ENCODE measurements at places on chromosomes 1 and 21. TPM values are rescaled to one million over a fixed set of nuclear protein-coding genes. Genes with fewer than 3 reads are reported as not detected.

DNA sequence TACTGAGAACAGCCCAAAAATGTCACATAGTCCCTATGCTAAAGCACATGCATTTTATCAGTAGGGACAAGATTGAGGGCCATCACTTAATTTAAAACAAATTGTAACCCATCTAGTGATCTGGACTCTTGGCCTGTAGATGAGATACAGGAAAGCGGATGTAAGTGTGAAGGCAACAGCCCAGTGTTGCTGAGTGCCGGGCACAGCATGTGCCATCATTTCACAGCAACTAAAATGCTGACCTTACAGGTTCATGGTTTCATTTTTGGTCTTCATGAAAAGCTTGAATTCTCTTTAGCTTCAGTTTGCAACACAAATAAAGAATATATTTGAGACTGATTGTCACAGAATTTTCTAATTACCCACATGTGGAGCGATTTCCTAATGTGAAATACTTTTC is 5.8 kb downstream of the COG2 start:
- DNase-seq = no peak

GRCh38 chr1:41626146-41626545 is 141.7 kb upstream of the EDN2 start:
- no peak for DNase-seq

- no peak for DNase-seq
These were observed 355.7 kb downstream of the LTN1 start for GRCh38 chr21:28636752-28637691.

DNA sequence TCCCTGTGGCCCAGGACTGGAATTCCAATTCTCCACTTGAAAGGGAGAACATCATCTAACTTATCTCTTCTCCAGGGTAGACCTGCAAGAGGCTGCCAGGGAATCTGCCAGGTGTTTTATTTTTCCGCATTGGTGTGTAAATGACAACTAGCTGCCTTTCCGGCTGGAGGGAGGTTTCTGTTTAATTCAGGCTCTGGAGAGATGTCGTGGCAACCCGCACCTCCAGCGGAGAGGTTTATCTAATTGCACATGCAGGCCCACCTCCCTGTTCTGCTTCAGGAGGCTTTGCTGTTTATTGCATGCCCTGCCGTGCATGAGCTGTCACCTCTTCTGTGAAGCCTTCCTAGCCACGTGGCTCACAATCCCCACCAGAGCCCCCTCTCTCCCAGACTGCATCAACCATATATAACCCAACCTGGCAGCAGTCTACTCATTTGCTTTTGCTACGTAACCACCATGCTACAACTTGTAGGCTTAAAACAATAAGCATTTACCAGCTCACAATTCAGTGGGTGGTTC is 151.6 kb downstream of the C1orf94 start:
- DNase-seq = no peak

GRCh38 chr1:71046891-71047634 is 553 bp downstream of the PTGER3 start:
- peak; percentile 69 for DNase-seq

GRCh38 chr1:36482724-36483388 is at the start of gene CSF3R:
CSF3R (minus strand) TSS chr1:36482913; CDS start chr1:36479496, 3,417 bp downstream.
- peak; percentile 81 for DNase-seq

- no peak for DNase-seq
These were observed 293.1 kb upstream of the LYPLAL1 start for GRCh38 chr1:218880484-218881060.

- peak; percentile 97 for DNase-seq
These were observed 4.8 kb downstream of the FAAP20 start for GRCh38 chr1:2189459-2190425.

GRCh38 chr1:53274026-53274425 is 35.7 kb upstream of the MAGOH start:
- DNase-seq = no peak

DNA sequence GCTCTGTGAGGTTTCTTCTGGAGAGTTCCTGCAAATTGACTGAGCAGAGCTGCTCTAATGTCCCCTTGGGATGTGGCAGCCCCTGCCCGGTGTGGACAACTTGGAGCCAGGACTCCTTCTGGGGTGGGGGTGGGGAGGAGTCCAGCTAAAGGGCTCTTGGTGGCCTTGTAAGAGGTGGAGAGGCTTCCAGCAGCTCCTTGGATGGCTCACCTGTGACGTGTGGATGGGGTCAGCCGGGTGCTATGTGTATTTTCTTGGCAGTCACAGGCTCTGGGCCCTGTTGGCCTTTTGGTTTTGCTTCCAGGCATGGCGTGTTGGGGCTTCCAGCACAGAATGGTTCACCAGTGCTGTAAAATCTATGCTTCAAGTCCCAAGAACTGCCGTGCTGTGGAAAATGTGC is 38.2 kb downstream of the TRAPPC10 start:
- DNase-seq = no peak

- no peak for DNase-seq
These were observed 25.6 kb downstream of the SGIP1 start for GRCh38 chr1:66559517-66559916.

- no peak for DNase-seq
These were observed 13.9 kb upstream of the ALPL start for GRCh38 chr1:21495225-21495820.

GRCh38 chr1:28860332-28861073 is 48.5 kb downstream of the OPRD1 start:
- no peak for DNase-seq

DNA sequence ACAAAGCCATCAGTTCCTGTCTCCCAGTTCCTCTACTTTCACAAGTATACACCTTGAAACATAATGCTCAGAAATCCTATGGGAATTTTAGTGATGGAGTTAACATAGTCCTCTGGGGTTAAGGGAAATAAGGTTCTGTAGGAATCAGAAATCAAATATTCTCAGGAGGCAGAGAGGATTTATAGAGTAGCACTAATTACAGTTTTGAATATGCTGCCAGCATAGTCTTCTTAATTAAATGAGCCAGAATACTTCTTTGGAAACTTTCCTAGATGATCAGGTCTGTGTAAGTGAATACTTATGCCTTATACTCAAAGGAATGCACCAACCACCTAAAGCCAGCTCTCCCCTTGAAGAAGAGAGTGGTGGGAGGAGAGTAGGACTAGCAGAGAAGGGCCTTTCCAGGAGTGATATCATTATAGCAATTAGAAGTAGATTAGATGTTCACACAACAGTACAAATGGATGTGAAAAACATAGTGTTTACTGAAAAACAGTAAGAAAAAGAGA is 31.4 kb upstream of the DIRAS3 start:
- no peak for DNase-seq

DNA sequence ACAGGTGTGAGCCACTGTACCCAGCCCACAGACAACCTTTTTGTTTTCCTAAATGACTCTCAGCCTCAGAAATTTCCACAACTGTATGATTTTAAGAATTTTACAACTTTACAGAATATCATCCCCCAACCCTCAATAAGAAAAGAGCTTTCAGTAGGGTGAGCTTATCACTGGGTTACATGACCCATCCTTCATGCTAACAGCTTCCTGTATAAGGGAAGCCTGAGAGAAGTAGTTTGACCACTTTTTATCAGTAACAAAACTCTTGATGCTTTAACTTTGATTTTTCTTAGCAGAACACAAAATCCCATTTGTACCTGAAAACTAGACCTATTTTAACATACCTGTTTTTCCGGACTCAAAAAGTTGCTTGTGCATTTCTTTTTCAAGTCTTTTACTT is 9.7 kb upstream of the MYBPHL start:
- no peak for DNase-seq

GRCh38 chr1:55690366-55690765 is 475.2 kb upstream of the USP24 start:
- no peak for DNase-seq

- DNase-seq = peak; percentile 74
These were observed 7.8 kb downstream of the NUAK2 start for GRCh38 chr1:205313563-205314308.

DNA sequence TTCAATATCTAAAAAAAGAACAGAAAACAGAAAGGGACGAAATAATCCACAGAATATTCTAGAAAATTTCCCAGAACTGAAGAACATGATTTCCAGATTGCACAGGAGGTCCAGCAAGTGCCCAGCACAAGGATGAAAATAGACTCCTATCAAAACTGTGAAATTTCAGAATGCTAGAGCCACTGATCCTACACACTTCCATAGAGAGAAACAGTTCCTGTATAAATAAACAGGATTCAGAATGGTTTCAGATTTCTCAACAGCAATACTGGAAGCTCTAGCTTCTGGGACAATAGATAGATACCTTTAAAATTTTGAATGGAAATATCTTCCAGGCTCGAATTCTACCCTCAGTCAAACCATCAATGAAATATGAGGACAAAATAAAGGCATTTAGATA is 4.6 kb downstream of the TARBP1 start:
- DNase-seq = no peak

DNA sequence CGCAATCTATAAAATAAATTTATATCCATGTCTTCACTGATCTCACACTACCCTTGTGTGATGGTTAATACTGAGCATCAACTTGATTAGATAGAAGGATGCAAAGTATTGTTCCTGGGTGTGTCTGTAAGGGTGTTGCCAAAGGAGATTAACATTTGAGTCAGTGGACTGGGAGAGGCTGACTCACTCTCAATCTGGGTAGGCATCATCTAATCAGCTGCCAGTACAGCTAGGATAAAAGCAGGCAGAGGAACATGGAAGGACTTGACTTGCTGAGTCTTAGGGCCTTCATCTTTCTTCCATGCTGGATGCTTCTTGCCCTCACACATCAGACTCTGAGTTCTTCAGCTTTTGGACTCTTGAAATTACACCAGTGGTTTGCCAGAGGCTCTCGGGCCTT is 615.4 kb downstream of the AGBL4 start:
- DNase-seq = no peak

The VPS26C gene
- 57.6 TPM for total RNA-seq

The KRTAP11-1 gene
- total RNA-seq = not detected

The PLA2G2F gene
- total RNA-seq = not detected

The ABCD3 gene
- total RNA-seq = 50.9 TPM

The TCHHL1 gene
- not detected for total RNA-seq

The GNAT2 gene
- total RNA-seq = not detected

The LCE1B gene
- not detected for total RNA-seq

The FNDC10 gene
- 7.4 TPM for total RNA-seq

The LCE6A gene
- not detected for total RNA-seq

All from upper lobe of right lung (tissue), 1 donor.